ENCODE measurements at places on chromosomes 1 and 21.

GRCh38 chr21:15686506-15686905 is 43.3 kb upstream of the USP25 start:
- no peak for DNase-seq

- DNase-seq = no peak
Observed at GRCh38 chr1:33512226-33513011, 40.0 kb downstream of the ZSCAN20 start.

- DNase-seq = peak; percentile 40
Observed at GRCh38 chr1:18924221-18924691, 21.9 kb upstream of the ALDH4A1 start.

DNA sequence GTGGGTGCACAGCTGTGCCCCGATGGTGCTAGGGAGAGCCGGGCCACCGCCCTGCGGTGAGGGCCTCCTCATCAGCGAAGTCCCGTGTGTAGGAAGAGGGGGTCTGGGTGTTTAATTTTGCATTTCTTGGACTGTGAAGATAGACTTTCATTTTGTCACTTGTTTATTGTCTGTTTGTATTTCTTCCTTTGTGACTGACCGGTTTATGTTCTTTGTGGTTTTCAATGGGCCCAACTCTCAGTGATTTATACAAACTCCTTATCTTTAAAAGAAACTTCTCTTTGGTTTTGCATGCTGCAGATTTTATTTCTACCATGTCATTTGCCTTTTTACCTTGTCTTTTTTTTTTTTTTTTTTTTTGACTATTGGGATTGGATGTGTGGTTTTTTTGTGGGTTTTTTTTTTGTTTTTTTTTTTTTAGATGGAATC is 65.1 kb downstream of the COL18A1 start:
- no peak for DNase-seq

DNA sequence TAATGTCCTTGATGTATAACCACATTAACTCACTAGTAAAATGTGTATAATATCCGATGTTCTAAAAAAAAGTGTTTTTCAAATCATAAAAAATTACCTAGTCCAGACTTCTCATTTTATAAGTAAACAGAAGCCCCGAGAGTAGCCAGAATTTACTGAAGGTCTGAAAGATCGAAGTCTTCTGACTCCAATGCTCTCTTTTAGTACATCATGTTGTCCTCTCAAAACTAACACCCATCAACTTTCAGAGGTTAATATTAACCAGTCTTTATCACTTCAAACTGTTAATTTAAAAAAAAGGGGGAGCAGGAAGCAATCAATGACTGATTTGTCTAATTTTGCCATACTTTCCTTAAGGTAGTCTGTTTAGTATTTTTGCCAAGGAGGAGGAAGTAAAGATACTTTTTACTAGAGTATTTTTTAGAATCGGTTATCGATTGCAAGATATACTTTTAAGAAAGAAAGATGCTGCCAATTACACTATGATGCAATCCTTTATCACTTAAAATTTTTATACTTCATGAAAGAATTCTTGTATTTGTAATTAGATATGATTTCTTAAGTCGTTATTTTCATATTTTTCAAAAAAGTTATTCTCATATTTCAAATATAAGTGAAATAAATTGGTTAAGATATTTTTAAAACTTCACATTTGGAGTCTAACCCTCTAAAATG is 25.5 kb downstream of the CCDC18 start:
- no peak for DNase-seq

GRCh38 chr1:228862542-228863505 is 127.5 kb downstream of the RHOU start:
- no peak for DNase-seq

- DNase-seq = peak; percentile 54
Observed at GRCh38 chr1:239976130-239976968, 115.3 kb upstream of the FMN2 start.

- no peak for DNase-seq
Observed at GRCh38 chr1:237012361-237012760, 8.1 kb upstream of the MT1HL1 start.

DNA sequence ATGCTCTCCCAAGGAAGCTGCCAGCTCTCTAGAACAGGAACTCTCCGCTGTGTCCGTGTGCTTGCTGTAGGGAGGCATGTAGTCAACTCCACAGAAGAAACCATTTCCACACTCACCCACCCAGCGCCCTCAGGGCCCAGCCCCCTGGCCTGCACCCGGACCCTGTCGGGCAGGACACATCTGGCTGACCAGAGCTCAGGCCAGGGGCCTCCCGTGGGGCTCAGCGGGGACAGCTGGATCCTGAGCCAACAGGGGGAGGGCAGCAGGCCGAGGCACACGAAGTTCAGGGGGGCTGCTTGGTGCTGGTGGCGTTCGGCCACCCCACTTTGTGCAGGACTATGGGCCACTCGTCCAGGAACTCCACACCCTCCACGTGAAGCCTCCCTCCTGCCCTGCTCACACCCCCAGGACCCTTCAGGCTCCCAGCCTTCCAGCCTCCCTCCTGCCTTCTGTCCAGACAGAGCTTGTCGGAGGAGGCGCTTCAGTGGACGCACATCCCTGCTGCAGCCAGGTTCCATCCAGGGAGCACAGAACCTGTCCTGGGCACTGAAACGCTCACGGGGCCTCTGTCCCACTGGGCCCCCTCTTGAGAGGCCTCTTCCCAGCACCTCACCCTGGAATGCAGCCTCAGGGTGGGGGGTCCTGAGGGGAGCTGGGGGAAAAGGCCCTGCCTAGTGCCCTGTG is 15.0 kb upstream of the FAAP20 start:
- no peak for DNase-seq

GRCh38 chr1:25187077-25187476 is 45.2 kb downstream of the SYF2 start:
- DNase-seq = no peak

GRCh38 chr1:240027059-240027462 is 64.6 kb upstream of the FMN2 start:
- peak; percentile 66 for DNase-seq

Measured in fibroblast of skin of scalp (primary cell).